ENCODE measurements at places on chromosomes 7 and 10.

DNA sequence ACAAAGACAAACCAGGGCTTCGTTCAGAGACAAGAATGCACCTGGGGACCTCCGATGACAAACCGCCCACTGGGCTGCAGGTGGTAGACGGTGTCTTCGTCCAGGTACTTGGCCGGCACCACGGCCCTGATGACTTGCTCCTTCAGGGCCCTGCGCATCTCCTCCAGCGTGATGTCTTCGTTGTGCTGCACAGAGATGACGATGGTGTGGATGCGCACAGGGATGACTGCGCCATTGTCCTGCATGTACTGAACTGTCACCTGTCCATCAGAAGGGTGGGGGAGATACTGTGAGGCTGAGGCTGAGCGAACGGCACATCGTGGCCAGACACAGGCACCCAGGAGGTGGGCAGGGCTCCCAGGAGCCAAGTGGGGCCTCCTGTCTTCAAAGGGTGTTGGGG lies 13.1 kb downstream of the MAT1A start:
- DNase-seq: no peak

DNA sequence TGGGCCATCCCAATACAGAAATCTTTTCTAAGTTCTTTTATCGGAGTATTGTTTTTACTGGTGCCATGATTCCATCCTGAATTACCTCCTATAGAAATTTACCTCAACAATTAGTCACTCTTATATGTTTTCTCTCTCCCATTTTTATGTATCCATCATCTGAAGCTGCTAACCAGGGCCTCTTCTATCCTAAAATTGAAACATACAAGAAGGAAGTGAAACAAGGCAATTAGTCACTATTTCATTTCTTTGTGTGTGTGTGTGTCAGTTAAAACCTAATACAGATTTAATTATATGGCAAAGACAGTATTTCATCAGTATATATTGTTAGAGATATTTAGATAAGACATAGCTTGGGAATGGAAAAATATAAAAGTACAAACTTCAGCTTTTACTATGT lies 148.4 kb upstream of the AHR start:
- no peak for DNase-seq

DNA sequence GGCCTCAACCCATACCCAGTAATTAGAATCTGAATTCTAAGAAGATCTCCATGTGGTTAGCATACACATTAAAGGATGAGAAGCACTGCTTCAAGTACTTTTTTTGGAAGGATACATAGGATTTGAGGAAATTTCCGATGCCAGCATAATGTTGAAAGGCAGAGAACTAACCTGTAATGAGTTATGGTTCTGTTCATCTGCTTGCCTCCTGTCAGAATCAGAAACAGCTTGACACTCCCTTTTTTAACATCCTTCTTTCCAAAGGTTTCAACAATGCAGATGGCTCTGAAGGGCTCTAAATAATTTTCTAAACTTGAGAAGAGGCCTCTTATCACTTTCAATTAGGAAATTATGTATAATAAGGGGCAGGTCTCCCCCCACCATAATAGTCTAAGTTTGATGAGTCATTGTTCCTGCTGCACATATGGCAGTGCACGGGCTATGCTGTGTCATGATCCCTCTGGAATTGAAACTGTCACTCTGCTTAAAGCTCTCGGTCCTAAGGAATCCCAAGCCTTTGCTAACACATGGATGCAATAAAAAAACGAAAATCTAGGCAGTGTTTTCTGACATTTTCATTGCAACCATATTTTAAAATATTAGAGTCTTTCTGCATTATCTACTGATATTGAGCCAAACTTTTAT lies 291.2 kb upstream of the FZD1 start:
- DNase-seq: no peak

DNA sequence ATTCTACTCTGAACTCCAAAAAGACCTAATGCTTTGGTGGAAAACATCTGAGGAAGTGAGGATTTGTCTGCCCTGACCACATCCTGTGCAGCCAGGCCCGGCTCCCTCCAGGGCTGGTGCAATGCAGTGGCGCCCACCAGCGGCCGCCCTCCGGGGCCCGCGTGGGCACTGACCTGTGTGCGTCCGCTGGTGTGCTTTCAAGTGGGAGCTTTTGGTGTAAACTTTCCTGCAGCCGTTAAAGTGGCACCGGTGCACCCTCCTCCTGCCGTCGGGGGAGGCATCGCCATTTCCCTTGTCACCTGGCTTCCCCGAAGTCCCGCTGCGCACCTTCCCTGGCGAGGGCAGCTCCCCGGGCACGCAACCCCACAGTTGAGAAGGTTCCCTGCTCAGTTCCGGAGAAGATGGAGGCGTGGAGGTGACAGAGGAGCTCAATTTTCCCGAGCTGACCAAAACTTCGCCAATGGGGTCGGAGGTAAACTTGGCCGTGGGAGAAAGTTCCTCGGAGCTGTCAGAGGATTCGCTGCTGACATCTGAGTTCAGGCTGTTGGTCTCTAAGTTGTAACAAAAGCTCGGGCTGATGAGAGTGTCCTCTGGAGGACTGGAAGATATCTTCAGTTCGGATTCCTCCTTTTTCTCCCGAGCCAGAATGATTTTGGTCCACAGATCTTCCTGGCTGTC lies 3.4 kb downstream of the KLF6 start:
- DNase-seq: no peak

DNA sequence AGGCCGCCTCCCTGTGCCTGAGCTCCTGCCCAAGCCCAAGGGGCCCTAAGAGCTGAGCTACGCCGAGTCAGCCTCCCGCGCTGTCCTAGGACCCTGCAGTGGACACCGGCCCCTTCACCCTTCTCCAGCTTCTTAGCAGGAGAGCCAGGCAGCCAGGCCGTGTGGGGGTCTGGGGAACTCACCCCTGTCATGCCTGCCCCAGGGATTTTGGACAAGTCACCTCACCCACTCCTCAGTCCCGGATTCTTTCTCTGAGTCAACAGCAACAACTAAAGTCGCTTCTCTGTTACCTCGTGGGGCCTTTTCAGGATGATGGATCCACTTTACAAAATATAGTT lies 79.3 kb downstream of the MKI67 start:
- DNase-seq: no peak

- DNase-seq: no peak
These were observed 15.8 kb downstream of the MACC1 start for GRCh38 chr7:20201380-20201779.

- no peak for DNase-seq
These were observed 45.3 kb upstream of the IMMP2L start for GRCh38 chr7:111607621-111608020.

DNA sequence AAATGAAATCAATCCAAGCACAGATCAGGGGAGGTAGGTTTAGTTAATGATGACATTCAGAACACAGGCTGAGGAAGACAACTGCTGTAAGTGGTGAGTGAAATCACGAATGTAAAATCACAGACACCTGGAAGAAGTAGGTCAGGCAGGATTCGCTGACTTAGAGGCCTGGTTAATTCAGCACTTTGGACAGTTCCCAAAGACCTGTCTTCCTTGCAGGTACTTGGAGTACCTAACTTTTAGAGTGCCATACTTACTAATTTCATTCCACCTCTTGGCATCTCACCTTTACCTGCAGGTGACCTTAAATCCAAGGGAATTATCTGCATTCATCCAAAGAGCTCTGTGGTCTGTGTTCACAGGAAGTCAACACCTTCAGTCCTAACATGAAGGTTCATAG lies 822.3 kb downstream of the PHTF2 start:
- no peak for DNase-seq

DNA sequence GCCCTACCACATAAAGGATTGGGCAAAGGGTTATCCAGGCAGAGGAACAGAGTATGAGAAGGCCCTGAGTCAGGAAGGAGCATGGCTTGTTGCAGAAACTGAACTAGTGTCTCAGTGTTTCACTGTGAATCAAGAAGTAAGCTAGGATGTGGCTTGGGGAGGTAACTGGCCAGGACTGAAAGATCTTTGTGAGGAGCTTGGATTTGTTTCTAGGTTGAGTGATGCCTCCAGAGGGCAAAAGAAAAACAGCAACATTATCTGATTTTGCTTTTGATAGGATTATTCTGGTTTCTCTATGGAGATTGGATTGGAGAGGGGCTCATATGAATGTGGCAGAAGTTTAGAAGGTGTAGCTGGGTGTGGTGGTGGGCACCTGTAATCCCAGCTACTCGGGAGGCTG lies 137.9 kb upstream of the HDAC9 start:
- no peak for DNase-seq

DNA sequence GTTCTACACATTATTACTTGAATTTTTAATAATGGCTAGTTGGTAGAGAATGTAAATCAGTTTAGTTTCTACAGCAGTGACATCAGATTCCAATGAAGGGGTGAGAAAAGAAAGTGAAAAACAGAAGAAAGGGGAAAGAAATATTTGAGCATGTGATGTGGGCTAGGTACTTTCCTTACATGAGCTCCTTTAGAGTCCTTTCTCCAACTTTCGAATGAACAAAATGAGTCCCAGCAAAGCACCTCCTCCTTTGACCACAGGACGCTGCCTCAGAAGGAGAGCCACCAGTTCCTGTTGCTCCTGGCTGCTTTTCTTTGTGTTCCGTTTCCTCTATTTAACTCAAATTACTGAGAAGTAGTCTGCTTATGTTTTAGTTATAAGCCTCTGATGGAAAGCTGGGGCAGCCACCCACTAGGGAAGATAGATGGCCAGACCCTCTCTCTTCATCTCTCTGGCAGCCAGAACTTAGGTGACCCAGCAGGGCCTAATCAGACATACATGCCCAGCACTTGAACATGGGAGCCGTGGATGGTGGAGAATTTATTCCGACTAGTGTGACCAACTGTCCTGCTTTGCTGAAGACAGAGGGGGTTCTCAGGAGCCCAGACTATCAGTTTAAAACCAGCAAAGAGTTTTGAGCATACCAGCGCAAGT lies 82.4 kb upstream of the NME8 start:
- DNase-seq: no peak

DNA sequence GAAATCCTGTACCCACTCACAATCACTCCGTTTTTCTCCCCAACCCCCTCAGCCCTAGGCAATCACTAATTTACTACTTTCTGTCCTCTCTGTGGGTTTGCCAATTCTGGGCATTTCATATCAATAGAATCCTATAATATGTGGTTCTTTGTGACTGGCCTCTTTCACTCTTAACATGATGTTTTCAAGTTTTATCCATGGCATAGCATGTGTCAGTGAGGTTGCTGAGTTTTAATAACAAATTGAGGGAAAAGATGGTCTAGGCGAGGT lies 11.9 kb downstream of the PLAU start:
- no peak for DNase-seq

DNA sequence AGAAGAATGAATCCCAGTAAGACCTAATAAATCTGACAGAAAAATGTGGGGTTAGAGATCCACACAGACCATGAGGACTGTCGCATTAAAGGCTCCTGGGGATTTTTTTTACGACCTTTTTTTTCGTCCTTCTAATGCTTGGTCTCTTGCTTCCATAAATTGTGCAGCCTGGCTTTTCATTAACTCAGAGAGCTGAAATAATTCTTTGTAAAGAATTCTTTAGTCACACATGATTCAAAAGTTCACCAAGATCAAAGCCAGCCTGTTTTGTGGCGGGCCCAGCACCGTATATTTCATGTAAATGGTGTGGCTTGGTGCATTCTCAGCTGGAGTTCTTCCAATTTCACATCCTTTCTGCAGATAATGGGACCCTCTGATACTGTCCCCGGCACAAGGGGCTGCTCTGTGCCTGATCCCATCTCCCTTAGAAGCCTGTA lies 206.6 kb upstream of the BMPER start:
- DNase-seq: no peak

DNA sequence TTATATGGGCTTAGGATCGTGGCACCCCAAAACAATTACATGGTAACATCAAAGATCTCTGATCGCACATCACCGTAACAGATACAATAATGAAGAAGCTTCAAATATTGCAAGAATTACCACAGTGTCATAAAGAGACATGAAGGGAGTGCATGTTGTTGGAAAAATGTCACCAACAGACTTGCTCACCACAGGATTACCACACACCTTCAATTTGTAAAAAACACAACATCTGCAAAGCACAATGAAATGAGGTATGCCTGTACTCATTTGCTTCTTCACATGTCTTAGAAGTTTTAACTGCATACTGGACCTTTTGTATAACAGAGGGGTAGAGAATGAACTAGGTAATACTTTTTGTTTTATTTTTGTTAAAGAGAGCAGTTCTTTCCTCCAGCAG lies 96.6 kb downstream of the TPST1 start:
- no peak for DNase-seq

- DNase-seq: no peak
These were observed 23.2 kb upstream of the SLF2 start for GRCh38 chr10:100889546-100889945.

DNA sequence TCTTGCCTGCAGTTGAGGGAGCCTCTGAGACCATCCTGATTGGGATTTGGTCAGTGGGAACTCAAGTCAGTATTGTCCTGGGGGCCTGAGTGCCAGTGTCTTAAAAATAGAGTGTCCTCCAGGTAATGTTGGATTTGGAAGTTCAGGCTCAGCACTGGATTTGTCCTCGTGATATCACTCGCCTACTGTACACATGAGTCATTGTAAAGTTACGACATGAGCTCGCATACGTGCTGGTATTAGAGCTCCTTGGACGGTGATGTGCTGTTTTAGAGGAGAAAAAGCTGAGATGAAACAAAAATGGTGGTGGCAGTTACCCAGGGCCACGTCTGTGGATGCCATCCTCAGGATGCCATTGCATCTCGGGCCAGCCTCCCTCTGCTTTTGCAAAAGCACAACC lies 78.2 kb downstream of the MGMT start:
- DNase-seq: no peak

DNA sequence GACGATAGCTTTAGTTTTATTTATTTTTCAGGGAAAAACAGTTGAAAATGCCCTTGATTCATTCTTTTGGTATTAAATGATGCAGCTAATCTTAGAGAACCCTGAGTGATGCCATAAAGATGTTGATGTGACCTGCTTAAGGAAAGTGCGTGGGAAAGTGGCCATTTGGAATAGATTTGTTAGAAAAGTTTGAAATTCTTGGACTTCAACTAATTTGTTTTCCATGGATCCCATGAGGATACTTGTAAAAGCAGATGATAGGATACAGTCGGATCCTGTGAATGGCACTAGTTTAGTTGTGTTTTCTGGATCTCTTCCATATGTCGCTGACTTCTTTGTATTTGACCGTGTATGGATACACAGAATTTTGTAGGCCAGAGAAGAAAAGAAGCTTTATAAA lies 69.0 kb downstream of the SEPTIN7 start:
- no peak for DNase-seq

DNA sequence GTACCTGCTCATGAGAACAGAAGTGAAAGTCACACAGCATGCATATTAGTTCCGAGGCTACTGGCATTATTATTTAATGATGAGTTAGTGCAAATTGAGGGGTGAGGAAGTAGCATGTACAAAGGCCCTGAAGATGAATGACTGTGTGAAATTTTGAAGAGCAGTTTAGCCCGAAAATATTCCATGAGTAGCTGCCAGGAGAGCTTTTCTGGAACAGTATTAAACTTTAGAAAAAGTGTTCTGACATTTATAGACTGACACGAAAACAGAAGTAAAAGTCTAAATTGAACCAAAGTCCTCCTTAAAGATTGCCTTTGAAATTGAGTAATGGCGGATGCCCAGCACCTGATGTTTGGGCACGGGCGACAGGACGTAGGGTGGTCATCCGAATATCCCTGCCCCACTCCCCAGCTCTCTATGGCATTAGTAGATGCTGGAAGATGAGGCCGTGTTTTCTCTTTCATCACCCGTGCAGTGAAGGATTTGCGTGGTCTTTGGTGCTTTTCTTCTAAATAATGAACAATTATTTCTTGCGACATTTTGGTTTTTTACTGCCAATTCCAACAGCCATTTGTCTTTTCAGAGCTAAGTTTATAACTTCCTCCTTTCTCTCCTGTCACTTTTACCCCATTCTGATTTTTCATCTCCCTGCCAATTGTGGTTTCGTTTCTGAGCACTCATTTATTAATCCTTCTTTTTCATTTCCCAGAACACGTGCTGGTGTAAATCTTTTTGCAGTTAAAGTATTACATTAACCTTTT lies 192.6 kb downstream of the MGMT start:
- DNase-seq: no peak
